ENCODE measurements at places on chromosomes 7 and 10.

DNA sequence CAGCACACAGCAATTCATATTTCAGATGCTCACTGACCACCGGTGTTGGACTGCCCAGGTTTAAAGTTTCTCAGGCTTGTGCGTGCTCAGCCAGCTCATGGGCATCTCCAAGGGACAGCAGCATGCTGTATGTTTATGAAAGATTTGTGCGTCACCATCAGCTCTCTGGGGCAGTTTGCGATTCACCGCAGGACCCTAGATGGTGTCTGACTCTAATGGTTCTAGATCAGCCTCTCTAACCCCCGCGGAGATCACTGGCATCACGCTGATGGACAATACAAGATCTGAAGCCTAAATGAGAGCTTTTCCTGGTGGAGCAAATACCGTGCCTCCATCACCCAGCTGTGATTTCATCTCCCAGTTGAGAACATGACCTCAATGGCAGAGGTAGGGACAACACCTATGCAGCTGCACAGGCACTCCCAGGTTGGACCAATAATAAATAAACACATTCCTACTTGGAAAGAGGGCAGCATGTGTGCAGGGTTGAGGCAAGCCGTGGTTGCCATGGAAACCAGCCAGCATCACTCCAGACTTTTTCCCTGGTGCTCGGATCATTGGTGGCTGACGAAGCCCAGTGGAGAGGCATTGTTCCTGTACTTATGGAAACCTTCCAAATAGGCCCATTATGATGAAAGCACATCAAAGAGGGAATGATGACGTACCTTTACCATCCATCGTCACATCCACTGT lies 253.6 kb downstream of the KCNMA1 start:
- DNase-seq, result no peak

- no peak for DNase-seq
These were observed 4.0 kb upstream of the TMEM270 start for GRCh38 chr7:73856941-73857340.

DNA sequence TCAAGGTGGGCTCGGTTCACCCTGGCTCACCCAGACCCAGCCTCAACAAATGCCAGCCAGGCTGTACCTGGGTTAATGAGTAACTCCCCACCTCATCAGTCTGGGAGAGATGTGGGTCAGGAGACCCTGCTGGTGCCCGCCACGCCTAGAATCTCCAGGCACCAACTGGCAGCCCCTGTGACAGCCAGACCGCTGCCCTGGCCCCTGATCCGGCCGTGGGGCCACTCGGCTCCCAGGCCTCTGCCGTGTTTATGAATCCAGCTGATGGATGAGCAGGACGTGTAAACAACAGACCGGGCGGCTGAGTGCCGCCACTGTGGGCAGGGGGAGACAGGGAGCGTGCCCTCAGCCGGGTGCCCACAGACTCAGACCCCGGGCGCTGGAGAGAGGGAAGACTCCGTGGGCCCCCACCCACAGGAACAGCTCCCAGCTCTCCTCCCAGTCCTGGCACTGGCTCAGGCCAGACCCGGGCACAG lies 34.0 kb upstream of the PDGFA start:
- DNase-seq, result no peak

- peak; percentile 28 for DNase-seq
These were observed 59.6 kb downstream of the ADRB1 start for GRCh38 chr10:114103284-114103683.

DNA sequence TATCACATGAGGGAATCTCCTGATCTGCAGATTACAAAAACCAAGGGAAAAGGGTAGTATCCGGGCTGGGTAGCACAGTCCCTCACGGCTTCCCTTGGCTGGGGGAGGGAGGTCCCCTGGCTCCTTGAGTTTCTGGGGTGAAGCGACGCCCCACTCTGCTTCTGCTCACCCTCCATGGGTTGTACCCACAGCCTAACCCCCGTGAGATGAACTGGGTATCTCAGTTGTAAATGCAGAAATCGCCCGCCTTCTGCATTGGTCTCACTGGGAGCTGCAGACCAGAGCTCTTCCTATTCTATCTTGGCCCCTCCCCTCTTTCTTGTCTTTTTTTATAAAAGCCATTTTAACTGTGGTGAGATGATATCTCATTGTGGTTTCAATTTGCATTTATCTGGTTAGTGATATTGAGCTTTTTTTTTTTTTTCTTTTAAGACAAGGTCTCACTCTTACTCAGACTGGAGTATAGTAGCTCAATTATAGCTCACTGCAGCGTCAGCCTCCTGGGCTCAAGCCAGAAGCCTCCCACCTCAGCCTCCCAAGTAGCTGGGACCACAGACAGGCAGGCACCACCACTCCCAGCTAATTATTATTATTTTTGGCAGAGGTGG lies 87.8 kb downstream of the ABCC2 start:
- DNase-seq, result peak; percentile 74

DNA sequence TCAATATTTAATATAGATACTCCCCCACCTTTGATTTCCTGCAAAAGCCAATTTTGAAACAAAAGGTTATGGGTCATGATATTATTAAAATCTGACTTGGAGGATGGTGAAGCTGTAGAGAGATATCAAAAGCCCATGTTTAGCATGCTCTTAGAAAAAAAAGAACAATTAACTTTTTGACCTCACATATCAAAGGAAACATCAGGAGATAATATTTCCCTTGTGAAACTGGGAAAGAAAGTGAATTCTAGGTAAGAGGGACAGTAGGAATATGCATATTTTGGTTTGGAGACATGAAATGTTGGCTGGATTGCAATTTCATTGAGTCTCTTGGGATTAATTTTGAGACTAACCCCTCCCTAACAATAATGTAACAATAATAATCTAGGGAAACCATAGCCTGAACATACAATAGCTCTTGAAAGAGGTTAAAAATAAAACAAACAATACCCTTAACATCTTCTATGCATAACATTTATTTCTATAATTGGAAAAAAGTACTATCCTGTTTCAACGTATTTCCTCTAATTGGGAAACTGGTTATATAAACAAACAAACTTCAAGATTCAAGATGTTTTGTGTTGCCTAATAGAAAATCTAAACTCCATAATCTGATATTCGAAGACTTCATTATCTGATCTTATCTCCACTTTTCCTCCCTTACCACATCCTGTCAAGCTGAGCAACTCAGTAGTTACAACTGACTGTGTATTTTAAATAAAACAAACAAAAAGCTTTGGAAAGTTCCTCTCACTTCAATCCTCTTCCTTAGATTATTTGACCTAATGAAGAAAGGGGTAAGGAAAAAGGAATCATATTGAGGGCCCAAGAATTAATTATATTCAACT lies 14.8 kb downstream of the TMEM26 start:
- no peak for DNase-seq

- no peak for DNase-seq
These were observed 8.8 kb downstream of the DRGX start for GRCh38 chr10:49387071-49387470.

DNA sequence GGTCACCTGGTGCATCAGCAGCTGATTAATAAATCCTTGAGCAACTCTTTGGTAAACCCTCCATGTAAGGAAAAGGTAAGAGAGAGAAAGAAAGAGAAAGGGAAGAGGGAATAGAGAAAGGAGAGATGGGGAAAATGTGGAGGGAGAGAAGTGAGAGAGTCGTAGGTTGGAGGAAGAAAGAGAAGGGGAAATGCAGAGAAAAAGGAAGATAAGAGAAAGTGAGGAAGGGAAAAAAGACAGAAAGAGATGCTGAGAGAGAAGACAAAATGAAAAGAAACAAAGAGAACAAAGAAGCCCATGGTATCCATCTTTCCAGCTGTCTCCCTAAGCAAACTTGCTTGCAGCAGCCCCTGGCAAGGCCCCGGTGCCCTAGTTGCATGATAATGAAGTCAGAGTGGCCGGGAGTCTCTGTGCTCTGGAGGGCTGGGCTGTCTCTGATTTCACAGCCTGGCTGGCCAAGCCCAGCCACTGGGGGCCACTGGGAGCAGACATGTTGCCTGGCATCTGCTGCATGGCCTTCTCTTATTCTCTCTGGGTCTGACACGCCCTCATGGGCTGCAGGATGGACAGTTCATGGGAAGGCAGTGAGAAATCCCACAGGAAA lies 48.4 kb downstream of the PRR15 start:
- no peak for DNase-seq

DNA sequence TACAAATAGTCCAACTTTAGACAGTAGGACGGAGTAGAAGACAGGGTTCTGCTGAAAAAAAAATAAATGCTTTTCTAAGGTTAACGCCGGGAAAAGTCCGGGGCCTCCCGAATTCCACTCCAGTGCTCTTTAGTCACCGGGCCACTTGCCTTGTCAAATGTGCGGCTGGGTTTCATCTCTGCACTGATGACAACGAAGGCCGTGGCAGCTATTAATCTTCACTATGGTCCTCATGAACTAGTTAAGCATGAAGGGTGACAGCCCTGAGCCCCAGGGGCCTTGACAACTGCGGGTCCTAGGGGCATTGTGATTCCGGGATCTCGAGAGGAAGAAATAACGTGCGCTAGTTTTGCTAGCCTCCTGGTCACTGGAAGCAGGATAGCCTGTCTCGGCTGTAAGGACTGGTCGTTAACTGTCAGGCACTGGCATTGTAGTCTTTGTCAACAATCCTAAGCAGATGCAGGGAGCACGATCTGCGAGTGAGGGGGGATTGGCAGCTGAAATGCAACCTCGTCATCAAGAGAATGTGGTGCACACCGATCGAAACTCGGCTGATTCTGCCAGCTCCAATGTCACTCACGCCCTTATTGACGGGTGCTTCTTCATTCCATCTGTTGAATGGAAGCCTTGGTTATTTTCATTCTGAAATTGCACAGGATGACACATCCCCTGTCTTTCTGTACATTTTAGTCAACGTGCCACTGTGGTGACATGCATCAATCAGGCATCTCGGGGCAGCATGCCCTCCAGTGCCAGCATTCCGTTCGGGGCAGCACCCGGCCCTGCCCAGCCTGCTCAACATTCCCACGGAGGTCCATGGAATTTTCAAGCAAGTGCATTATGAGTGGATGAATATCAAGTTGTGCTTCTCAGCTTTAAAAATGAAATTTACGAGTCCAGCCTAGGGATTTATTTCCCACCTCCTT lies 51.6 kb upstream of the MGMT start:
- DNase-seq, result no peak

DNA sequence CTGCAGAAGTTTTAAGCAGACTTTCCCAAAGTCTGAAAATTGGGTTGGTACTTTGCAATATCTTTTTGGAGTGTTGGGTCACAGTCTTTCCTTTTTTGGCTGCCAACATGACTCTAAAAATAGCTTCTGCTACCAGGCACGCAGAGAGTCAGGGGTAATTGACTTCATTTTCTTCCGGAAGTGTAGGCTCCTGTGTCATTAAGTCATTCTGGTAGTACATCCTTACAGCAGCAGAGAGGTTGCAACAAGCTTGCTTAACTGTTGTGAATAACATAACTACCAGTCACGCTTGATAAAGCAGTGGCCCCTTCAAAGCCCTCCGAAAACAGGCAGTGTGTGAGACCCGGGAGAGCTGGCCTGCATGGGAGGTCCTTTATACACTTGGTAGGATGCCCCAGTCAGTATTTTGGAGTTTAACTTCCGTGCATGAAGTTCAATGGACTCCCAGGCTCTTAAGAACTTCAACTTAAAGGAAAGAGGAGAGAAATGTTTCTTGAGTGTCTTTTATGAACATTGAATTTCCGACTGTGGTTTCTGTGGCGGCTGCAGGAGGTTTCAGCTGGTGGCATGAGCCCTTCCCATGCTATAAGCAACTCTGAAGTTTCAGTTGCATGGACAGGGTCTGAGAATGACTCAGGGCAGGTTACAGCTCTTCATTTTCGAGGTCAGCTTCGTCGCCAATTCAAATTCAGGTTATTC lies 310.7 kb downstream of the GALNT17 start:
- DNase-seq, result peak; percentile 2

GRCh38 chr10:109875151-109875568 lies 48.2 kb downstream of the XPNPEP1 start:
- DNase-seq, result no peak

DNA sequence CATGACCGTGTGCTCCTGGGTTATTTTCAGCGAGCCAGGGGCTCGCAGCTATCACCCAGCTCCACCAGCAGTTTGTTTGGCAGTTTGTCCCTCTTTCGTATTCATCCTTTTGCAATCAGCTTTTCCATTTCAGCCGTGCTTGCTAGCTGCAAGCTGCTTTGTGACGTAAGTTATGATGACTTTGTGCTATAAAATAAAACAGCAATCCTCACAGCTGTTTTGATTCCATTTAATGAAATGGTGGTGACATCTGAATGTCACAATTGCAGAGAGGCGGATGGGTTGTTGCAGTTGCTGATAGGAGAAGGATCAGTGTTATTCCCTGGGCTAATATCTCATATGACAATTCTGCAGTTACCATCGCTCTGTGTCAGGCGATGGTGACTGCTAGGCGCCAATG lies 251.7 kb downstream of the SNX10 start:
- DNase-seq, result no peak

DNA sequence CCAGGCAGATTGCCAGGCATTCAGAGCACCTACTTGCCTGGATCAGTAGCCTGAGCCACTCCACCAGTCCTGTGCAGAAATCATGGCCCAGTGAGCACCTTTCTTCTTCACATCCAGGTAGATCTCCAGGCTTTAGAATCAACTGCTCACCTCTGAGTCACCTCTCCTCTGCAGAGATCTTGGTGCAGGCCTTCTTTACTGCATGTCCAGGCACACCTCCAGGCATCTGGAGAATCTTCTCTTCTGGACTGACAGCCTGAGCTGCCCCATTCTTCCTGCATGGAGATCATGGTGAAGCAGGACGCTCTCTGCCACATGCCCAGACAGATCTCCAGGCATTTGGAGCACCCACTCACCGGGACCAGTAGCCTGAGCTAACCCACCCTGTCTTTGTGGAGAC lies 894.5 kb upstream of the MBL2 start:
- no peak for DNase-seq

GRCh38 chr7:1742555-1743303 lies 72.7 kb downstream of the ELFN1 start:
- DNase-seq, result no peak

DNA sequence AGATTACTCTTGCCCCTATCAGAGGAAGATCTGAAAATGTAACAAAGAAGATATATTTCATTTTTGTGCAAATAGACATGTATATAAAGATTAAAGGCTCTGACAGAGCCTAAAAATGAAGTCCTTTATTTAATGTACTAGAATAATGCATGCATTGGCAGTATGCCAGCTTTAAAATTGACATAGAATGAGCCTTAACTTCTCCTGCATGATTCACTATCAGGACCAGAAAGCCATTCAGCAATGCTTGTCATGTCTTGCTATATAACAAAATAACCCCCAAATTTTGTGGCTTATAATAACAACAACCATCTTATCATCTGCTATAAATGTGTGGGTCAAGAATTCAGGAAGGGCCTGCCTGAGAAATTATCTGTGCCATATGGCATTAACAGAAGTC lies 411.9 kb downstream of the GRM8 start:
- DNase-seq, result no peak

DNA sequence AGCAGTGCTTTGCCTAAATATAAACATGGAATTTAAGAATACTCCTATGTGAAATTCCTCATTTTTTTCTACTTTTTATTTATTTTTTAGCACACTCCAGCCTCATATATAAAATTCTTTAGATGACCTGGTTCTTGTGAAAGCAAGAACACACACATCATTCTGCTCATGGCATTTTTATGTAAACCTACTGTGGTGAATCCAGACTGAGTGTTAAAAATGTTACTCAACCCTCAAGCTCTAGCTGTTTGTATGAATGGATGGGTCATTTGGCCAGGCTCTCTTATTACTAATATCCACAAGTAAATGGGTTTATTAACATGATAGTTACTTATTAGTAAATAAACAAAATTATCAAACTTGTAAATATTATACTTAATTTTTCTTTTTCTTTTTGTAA lies 551.7 kb upstream of the LRRN3 start:
- DNase-seq, result no peak
